ENCODE measurements at places on chromosomes 12 and 14.

DNA sequence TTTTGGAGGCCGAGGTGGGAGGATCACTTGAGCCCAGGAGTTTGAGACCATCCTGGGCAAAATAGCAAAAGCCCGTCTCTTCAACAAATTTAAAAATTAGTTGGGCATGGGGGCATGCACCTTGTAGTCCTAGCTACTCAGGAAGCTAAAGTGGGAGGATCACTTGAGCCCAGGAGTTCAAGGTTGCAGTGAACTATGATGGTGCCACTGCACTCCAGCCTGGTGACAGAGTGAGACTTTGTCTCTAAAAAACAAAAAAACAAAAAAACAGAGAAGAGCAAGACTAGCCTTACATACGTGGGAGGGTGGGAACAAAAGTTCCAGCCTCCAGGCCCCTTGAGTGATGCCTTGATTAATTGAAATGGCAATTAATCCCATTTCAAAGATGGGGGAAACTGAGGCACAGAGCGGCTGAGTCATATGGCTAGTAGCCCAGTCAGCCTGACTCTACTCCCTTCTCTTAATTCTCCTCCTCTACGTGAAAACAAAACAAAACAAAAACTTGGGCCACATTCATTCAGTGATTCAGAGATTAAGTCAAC is 3.3 kb upstream of the FAM222A start:
- DNase-seq: no peak

DNA sequence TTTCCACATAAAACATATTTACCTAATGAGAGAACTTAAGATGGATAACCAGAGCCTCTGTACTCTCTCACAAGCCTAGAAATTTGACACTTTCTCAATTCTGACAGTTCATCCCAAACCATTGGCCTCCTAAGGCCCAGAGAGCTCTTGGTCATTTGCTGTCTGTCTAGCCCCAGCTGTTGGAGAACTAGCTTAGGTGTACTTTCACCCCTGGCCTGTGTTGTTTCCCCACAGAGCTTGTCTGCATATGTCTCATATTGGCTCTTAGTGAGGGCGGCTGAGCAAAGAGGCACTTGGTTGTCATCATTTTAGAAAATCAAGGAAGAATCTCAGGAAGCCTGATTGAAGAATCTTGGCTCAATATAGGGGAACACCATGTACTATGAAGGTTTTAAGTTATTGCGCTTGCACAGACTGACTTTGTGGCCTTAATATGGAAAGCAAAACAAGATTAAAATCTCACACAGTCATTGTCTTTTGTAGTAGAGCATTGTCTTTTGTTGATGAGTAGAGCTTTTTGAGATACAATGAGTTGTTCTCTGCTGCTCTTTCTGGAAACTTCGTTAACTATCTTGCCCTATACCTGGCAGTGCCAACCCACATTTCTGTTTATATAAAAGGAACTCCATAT is 324.6 kb downstream of the RAD51B start:
- no peak for DNase-seq

- DNase-seq: no peak
Observed at GRCh38 chr14:20116748-20117147, 6.2 kb downstream of the OR4K17 start.

DNA sequence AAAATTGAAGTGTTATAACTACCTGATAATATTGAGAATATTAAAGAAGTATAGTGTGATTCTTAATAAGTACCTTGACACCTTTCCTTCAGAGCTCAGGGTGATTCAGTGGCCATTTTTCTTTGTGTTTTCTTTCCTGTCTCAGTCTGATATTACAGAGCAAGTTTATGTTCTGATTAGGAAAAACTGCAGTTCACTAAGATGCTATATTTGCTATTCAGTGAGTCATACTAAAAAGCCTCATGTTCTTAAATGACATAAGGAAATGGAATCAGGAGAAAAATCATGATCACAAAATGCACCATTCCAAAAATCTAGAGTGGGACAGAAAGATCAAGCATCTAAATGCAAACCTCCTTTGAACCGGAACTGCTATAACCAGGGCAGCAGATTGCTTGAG is 390.6 kb upstream of the ATP2B1 start:
- DNase-seq: no peak

DNA sequence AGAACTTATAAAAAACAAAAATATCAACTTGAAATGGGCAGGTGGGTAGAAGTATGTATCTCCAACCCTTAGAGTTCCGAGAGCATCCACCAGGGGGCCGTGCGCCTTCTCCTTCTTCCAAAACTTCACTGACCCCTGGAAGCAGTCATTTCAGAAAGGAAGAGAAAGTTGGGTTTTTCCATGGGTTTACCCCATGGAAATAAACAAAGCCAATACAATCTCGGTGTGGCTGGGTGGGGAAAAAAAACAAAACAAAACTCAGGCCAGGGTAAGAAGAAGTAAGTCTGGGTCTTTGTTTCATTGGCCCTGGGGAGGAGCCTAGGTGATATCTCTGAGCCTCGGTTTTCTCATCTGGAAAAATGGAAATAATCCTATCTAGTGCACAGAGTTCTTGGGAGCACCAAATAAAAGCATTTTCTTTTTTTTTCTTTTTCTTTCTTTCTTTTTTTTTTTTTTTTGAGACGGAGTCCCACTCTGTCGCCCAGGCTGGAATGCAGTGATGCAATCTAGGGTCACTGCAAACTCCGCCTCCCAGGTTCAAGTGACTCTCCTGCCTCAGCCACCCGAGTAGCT is 33.6 kb upstream of the HNF1A start:
- no peak for DNase-seq

GRCh38 chr12:47748507-47748828 is 10.2 kb downstream of the RAPGEF3 start:
- no peak for DNase-seq

GRCh38 chr14:58717813-58718212 is 80.1 kb downstream of the DACT1 start:
- no peak for DNase-seq

GRCh38 chr12:6177642-6178358 is 22.4 kb upstream of the CD9 start:
- no peak for DNase-seq

GRCh38 chr14:94025720-94026119 is 420 bp upstream of the OTUB2 start:
- no peak for DNase-seq

DNA sequence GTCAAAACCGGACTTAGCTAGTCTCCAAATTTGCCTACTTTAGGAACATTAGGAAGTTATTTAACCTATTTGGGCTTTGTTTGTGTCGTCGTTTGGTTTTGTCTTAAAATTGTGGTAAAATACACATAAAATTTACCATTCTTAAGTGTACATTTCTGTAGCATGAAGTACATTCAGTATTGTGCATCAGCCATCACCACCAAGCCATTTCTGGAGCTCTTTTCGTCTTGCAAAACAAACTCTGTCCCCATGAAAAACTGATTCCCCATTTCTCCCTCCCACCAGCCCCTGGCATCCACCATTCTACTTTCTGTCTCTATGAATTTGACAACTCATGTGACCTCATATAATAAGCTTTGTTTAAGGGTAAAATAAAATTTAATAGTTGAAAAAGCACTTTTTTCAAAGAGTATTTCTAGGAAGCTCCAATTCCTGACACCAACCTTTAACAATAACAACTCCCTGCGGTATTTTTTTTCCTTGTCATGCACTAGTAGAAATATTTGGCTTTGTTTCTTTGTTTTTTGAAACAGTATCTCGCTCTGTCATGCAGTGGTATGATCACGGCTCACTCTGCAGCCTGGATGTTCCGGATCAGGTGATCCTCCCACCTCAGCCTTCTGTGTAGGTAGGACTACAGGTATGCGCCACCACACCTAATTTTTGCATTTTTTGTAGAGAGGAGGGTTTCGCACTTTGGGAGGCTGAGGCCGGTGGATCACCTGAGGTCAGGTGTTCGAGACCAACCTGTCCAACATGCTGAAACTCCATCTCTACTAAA is 3.6 kb upstream of the UBC start:
- no peak for DNase-seq
